ENCODE measurements at places on chromosomes 3 and 15. TPM values are rescaled to one million over a fixed set of nuclear protein-coding genes. Genes with fewer than 3 reads are reported as not detected.
A peak's percentile ranks its signal among the peaks of the same experiment; 100 is the strongest.

- no peaks in the 10 kb centered on the region for H3K4me1 ChIP-seq
- no peak for DNase-seq
- H3K4me3 ChIP-seq = no peak overlapping the region
- H3K36me3 ChIP-seq = no peaks in the 10 kb centered on the region
- no peak overlapping the region for H3K27ac ChIP-seq
Measured at GRCh38 chr3:178658694-178659325, 122.6 kb downstream of the KCNMB2 start.

DNA sequence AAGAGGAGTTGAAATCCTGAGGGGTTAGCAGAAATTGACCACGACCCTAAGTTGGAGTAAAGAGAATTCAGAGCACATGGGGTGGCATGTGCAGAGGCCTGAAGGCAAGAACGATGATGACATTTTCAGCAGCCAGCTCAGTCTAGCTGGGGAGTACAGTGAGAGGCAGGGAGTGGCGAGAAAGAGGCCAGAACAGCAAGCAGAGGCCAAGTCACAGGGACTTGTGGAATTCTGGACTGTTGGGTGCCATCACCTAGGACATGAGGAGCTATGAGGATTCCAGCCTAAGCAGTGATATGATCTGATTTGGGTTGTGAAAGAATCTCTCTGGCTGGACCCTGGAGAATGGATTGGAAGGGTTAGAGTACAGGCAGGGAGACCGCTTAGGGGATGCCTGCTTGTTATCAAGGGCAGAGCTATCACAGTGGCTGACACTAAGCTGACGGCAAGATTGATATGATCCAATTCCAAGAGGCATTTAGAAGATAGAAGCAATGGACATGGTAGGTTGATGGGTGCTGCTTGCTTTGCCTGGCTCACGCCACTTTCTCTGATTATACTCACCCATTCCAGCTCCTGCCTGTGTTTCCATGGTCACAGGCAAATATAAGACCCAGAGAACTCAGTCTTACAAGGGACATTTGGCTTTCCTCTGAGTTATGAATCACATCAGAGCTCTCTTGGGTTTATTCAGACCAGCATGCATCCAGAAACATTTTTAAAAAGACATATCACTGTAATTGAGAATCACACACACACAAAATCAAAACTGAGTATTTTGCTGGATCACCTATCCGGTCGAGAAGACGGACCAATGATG lies 66.4 kb downstream of the LRTM1 start:
- H3K36me3 ChIP-seq = no peaks in the 10 kb centered on the region
- H3K4me3 ChIP-seq = no peak overlapping the region
- no peak for DNase-seq
- H3K4me1 ChIP-seq = peaks cover 4% of the 10 kb centered on the region
- no peak overlapping the region for H3K27ac ChIP-seq

DNA sequence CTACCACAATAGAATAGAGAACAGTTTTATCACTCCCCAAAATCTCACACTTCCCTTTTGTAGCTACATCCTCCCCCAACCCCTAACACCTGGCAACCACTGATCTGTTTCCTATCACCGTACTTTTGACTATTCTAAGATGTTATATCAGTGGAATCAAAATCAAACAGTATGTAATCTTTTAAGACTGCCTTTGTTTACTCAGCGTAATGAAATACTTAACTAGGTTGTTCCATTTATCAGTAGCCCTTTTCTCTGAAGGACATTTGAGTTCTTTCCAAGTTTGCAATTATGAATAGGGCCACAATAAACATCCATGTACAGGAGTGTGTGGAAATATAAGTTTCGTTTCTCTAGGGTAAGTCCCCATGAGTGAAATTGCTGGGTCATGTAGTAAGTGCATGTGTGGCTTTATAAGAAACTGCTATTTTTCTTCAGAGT lies 372.3 kb downstream of the SV2B start:
- H3K36me3 ChIP-seq = peaks cover 25% of the 10 kb centered on the region
- DNase-seq = peak; percentile 68
- H3K27ac ChIP-seq = peak overlapping the region; percentile 88
- H3K4me1 ChIP-seq = peaks cover 48% of the 10 kb centered on the region
- H3K27me3 ChIP-seq = no peaks in the 10 kb centered on the region

DNA sequence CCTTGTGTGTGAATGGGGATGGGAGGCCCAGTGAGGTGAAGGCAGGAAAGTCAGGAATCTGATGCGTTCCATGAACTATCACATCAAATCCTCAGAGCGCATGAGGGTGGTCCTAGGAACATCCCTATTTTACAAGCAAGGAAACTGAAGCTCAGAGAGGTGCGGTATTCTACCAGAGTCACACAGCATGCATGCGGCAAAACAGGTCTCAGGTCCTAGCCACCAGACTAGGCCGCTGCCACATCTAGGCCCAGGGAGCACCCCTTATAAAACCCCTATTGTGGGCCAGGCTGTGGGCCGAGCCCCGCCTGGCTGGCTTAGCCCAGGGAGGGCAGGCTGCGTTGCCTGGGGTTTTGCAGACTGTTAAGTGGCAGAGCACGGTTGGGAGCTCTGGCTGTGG lies 17.9 kb upstream of the GRIP2 start:
- H3K4me3 ChIP-seq = no peak overlapping the region
- H3K4me1 ChIP-seq = peaks cover 12% of the 10 kb centered on the region
- no peak overlapping the region for H3K27ac ChIP-seq

DNA sequence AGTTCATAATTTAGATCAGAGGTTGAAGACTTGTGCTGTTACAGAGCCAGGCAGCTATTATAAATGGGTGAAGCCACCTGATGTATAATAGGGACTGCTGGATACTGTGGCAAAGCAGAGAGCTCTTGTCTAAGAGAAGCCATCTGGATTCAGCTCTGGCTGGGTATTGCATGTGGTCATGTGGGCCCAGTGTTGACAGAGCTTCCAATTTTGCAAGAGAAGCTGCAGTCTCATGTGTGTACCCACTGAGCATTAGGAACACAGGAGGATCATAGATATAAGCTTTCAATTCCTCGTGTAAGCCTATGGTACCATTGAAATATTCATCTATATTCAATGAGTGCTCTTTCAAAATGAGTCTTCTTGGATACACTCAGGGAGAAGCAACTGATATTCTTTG lies 303.9 kb upstream of the SLCO3A1 start:
- H3K36me3 ChIP-seq = no peaks in the 10 kb centered on the region
- no peaks in the 10 kb centered on the region for H3K27me3 ChIP-seq
- DNase-seq = no peak
- H3K27ac ChIP-seq = no peak overlapping the region
- H3K4me3 ChIP-seq = no peak overlapping the region
- H3K4me1 ChIP-seq = no peaks in the 10 kb centered on the region

DNA sequence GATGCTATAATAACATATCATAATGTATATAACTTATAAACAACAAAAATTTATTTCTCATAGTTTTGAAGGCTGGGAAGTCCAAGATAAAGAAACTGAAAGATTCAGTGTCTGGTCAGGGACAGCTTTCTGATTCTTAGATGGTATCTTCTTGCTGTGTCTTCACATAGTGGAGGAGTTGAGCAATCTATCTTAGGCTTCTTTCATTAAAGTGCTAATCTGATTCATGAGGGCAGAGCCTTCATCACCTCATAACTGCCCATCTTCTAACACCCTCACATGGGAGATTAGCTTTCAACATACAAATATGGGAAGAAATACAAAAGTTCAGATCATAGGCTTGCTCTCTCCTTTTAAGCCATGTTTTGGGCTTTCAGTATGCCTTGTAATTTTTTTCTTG lies 774.8 kb upstream of the EPHA6 start:
- DNase-seq = no peak
- no peaks in the 10 kb centered on the region for H3K27me3 ChIP-seq
- no peak overlapping the region for H3K4me3 ChIP-seq
- no peaks in the 10 kb centered on the region for H3K36me3 ChIP-seq

GRCh38 chr15:80142646-80143045 lies 10.2 kb upstream of the FAH start:
- peaks cover 8% of the 10 kb centered on the region for H3K36me3 ChIP-seq
- H3K27ac ChIP-seq = no peak overlapping the region
- peaks cover 13% of the 10 kb centered on the region for H3K27me3 ChIP-seq
- no peak overlapping the region for H3K4me3 ChIP-seq
- no peaks in the 10 kb centered on the region for H3K4me1 ChIP-seq

DNA sequence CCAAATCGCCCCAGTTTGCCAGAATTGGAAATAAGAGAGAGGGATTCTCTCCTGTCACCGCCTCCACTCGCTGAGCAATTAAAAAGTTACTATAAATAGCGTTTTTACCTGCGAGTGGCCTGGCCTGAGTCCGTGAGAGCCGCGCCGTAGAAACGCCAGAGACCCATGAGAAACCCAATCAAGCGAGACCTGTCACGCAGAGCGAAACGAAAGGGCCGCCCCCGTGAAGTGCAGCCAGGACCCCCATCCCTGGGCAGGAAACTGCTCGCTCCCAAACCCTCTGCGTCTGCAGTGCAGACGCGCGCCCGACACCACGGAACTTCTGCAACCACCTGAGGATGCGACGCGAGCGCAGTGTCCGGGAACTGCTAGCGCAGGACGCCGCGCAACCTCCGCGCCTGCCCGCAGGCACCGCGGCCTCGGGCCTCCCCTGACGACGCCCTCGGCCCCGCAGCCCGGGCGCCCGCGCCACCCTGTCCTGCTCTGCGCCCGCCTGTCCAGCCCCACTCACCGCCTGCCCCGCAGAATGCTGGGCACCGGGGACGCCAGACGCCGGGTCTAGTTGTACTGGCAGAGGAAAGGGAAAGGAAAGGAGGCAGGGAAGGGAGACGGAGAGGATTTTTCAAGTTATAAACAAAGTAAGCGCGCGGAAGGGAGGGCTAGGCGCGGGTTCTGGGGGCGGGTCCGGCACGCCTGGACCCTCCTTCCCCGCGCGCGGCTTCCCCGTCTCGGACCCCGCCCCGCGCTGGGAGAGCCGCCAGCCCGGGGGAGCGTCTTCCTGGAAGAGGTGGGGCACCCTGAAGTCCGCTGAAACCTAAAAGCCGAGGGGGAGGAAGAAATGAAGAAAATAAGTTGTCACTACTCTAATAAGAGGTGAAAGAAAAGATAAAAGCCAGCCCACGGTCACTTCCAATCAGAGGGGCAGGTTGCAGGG lies at the start of gene PLSCR4:
Gene PLSCR4, minus strand, starts transcription at position 657 of the 934 bp plus-strand sequence. CDS start 29,034 bp downstream, outside the sequence.
- H3K36me3 ChIP-seq = no peaks in the 10 kb centered on the region
- DNase-seq = no peak
- H3K27me3 ChIP-seq = peaks cover 37% of the 10 kb centered on the region
- H3K4me1 ChIP-seq = peaks cover 6% of the 10 kb centered on the region
- H3K4me3 ChIP-seq = peak within 1 kb of the TSS; percentile 69

- H3K4me3 ChIP-seq = no peak overlapping the region
- no peak overlapping the region for H3K27ac ChIP-seq
- H3K27me3 ChIP-seq = no peaks in the 10 kb centered on the region
Measured at GRCh38 chr3:136984837-136985236, 27.1 kb downstream of the IL20RB start.

- no peaks in the 10 kb centered on the region for H3K36me3 ChIP-seq
- H3K27me3 ChIP-seq = no peaks in the 10 kb centered on the region
- peaks cover 17% of the 10 kb centered on the region for H3K4me1 ChIP-seq
- no peak for DNase-seq
Measured at GRCh38 chr3:172675441-172676193, 35.2 kb downstream of the NCEH1 start.

- H3K27ac ChIP-seq = no peak overlapping the region
- H3K27me3 ChIP-seq = peaks cover 35% of the 10 kb centered on the region
- no peaks in the 10 kb centered on the region for H3K4me1 ChIP-seq
- H3K4me3 ChIP-seq = no peak overlapping the region
- H3K36me3 ChIP-seq = no peaks in the 10 kb centered on the region
Measured at GRCh38 chr15:39880718-39881387, 39.2 kb downstream of the GPR176 start.

DNA sequence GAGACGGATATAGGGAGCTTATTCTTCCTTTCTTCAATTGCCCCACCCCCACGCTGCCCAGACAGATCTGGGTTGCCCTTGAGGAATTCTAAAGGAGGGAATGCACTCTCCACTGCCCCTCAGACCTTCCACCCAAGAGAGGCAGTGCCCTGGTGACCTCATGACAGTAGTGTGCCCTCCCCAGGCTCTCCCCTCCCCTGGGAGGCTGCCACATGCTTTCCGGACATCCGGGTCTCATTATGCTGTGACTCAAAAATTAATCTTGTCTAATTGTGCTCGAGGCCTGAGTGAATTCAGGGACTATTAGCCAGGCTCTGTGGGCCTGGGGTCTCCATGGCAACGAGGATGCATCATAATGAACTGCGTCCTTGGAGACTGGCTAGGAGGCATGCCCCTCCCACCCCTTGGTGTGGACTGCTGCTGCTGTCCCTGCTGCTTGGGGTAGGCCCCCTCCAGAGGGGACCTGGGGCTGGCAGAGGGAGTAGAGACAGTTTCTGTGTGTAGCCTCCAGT lies 20.8 kb downstream of the CORO2B start:
- H3K27me3 ChIP-seq = no peaks in the 10 kb centered on the region
- no peak overlapping the region for H3K27ac ChIP-seq
- no peak for DNase-seq
- H3K4me1 ChIP-seq = no peaks in the 10 kb centered on the region
- no peaks in the 10 kb centered on the region for H3K36me3 ChIP-seq

DNA sequence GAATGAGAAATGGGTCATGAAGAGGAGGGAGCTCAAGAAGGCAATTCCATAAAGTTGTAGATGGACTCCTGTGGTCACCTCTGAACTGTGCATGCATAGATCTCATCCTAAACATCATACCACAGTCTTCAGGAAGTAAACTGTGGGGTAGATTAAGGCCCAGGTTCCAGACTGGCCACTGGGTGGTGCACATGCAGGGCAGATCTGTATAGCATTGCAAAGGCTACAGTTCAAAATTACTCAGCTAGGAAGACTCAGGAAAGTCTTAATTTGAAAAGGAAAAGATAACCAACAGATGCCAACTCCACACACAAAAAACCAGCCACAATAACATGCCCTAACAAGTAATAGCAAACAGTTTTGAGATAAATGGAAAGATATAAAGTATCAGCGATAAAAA lies 20.3 kb downstream of the KY start:
- H3K36me3 ChIP-seq = no peaks in the 10 kb centered on the region
- peaks cover 29% of the 10 kb centered on the region for H3K27me3 ChIP-seq
- no peak overlapping the region for H3K27ac ChIP-seq
- H3K4me3 ChIP-seq = no peak overlapping the region

- H3K27ac ChIP-seq = no peak overlapping the region
- no peak for DNase-seq
- peaks cover 31% of the 10 kb centered on the region for H3K36me3 ChIP-seq
- H3K4me3 ChIP-seq = no peak overlapping the region
- no peaks in the 10 kb centered on the region for H3K27me3 ChIP-seq
- H3K4me1 ChIP-seq = peaks cover 13% of the 10 kb centered on the region
Measured at GRCh38 chr3:119912220-119912619, 130.3 kb downstream of the NR1I2 start.

- no peak overlapping the region for H3K4me3 ChIP-seq
- no peak overlapping the region for H3K27ac ChIP-seq
- no peaks in the 10 kb centered on the region for H3K4me1 ChIP-seq
- H3K36me3 ChIP-seq = no peaks in the 10 kb centered on the region
Measured at GRCh38 chr15:70343961-70344621, 246.4 kb upstream of the TLE3 start.

DNA sequence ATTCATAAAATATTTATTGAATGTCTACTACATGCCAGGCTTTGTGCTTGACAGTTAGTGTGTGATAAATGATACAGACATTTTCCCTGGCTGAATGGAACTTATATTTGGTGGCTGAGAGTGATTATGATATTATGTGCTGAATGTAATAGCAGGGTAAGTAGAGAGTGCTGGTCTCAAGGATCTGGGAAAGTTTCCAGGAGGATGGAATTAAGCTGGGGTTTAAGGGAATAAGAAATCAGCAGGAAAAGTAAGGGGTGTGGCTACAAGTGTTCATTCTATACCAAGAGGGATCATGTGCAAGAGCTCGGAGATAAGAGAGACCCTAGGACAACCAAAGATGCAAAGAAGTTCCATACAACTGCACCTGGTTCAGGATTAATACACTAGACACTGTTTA lies 500.1 kb upstream of the CFAP20DC start:
- no peaks in the 10 kb centered on the region for H3K27me3 ChIP-seq
- H3K27ac ChIP-seq = no peak overlapping the region
- H3K4me1 ChIP-seq = no peaks in the 10 kb centered on the region

The CNTN3 gene
- total RNA-seq = not detected

The MEIS2 gene
- total RNA-seq = not detected

The RASGRF1 gene
- total RNA-seq = 0.02 TPM

The SENP7 gene
- total RNA-seq = 21.2 TPM

The ROBO1 gene
- 0.87 TPM for total RNA-seq

The TIPARP gene
- 31.6 TPM for total RNA-seq
